ENCODE measurements at places on chromosomes 2 and 18.

- no peak for DNase-seq
Observed at GRCh38 chr2:96864343-96865091, 5.4 kb downstream of the SEMA4C start.

GRCh38 chr2:118913131-118913802 is 28.7 kb upstream of the MARCO start:
- DNase-seq: no peak

DNA sequence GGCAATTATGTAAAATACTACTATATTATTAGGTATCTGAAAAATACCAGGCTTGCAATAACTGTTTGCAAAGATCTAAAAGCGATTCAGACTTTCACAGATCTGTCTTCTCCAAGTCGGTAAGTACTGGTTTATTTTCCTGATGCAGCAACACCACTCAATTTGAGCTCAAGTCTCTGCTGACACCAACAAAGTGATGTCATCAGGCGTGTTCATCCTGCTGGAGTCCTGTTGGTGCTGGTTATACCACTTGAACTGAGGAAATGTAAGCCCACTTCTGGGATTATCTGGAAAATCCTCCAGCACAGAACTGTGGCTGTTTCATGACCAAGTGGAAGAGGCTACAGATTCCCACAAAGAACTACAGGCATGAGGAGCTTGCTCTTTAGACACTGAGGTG is 267.6 kb downstream of the BCL2 start:
- no peak for DNase-seq

GRCh38 chr2:77268626-77269025 is 253.6 kb downstream of the LRRTM4 start:
- DNase-seq: no peak

DNA sequence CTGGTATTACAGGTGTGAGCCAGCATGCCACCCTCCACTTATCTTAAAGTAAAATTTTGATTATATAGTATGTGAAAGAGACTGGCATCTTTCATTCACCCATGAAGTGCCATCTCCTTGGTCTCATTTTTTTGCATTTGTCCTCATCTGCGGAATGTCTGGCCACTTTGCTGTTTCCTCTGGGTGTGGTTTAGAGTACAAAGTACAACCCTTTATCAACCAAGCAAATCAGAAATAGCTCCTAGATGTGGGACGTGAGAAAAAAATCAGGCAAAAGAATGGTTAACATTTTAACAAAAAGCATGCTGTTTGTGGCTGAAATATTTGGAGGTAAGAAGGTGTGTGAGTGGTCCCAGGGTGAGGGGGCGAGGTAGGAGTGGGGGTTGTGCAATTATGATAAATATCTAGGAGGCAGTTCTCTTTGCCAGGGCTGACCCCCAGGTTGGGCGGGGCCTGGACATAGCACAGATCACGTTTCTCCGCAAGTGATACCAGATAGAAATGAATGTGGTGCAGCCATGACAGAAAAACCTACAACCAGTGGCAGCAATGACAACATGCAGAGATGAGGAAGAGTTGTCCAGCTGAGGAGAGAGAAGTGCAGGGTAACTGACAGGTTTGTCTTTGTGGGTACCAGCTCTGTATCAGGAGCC is 115.8 kb upstream of the SERTAD2 start:
- no peak for DNase-seq
